GM12865 (cell line): ENCODE measurements at places on chromosomes 5 and 9.

GRCh38 chr9:86263876-86264275 lies 4.4 kb upstream of the C9orf153 start:
- no peak for DNase-seq

DNA sequence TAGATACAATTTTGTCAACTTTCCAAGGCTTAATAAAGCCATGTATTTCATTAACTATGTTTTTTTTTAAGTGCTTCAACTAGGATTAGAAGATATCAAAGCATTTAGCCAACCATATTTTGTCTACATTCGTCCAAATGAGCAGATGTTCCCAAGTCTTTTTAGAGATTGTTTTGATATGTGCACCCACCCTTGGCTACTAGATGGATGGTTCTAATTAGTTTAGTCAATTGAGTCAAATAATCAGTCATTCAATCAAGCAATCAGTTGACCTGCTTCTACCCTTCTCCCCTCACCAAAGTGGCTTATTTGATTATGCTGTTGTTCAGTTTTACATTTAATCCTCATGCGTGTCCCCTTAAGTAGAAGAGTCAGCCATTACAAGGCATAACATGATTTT lies 319.5 kb upstream of the TNC start:
- DNase-seq: no peak

DNA sequence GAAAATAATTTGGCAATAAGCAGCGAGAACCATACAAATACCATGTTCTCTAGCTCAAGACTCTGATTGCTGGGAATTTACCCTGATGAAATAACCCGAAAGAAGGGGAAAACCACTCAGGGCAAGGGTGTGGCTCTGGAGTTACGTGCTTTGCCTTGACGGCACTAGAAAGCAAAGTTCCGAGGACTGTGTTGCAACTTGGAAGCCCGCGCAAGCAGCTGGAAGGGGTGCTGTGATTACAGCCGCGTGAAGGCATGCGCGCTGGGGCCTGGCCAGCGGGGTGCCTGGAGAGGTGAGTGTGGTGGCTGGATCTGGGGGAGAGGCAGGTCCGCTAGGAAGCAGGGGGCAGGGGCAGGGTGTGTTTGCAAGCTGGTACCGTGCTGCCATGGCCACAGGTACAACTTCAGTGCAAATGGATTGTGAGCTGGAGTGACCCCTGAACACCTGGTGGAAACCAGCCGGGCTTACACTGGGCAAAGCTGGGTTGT lies 52.6 kb upstream of the CNOT6 start:
- no peak for DNase-seq

- peak; percentile 34 for DNase-seq
These were observed 2.4 kb upstream of the ZSWIM6 start for GRCh38 chr5:61329550-61330128.

GRCh38 chr5:112023766-112024165 lies 266.8 kb upstream of the NREP start:
- DNase-seq: peak; percentile 14
